ENCODE measurements at places on chromosomes 12 and 14. TPM values are rescaled to one million over a fixed set of nuclear protein-coding genes. Genes with fewer than 3 reads are reported as not detected.

- no peak for ATAC-seq
Observed at GRCh38 chr12:101850199-101850598, 19.4 kb upstream of the GNPTAB start.

- no peak for ATAC-seq
Observed at GRCh38 chr14:105135700-105136395, 32.7 kb downstream of the JAG2 start.

PYGL gene
- total RNA-seq, result 138 TPM

TCL1B gene
- total RNA-seq, result not detected

TMEM30B gene
- 14.7 TPM for total RNA-seq

GRCh38 chr12:21678959-21679358, 21.3 kb upstream of the LDHB start:
- ATAC-seq, result no peak

DNA sequence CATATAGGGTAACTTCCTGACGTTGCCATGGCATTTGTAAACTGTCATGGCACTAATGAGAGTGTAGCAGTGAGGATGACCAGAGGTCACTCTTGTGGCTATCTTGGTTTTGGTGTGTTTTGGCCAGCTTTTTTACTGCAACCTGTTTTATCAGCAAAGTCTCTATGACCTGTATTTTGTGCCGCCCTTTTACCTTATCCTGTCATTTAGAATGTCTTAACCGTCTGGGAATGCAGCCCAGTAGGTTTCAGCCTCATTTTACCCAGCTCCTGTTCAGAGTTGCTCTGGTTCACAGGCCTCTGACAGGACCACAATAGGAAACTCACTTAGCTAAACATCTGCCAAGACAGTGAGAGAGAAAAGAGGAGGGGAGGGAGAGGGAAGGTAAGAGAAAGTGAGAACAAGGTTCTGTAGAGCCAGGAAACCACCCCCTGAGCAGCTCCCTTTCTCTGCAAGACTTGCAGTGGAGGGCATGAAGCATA, 64.8 kb upstream of the PLEKHG3 start:
- no peak for ATAC-seq

All from esophagus mucosa (tissue), 1 donor.